ENCODE measurements at places on chromosomes 4 and X.

GRCh38 chr4:110008540-110008939, 95.9 kb downstream of the EGF start:
- no peak for DNase-seq

DNA sequence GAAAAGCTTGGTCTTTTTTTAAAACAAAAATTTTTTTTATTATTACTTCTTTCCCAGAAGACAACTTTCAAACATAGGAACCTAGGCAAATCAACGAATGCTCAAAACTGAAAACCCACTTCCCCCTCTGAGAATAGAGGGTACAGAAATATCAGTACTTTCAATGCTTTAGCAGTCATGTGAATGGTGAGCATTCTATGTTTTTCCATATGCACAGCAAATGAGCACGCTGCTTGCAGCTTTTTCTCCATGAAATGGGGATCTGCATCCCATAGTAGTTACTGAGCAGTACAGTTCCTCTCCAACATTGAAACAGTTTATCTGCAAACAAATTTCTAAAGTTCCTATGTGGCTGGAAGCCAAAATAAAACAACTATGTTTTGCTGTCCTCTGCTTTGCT, 108.4 kb upstream of the BMP2K start:
- DNase-seq = no peak

GRCh38 chr4:5379895-5380294, 328.5 kb downstream of the EVC2 start:
- DNase-seq = no peak

DNA sequence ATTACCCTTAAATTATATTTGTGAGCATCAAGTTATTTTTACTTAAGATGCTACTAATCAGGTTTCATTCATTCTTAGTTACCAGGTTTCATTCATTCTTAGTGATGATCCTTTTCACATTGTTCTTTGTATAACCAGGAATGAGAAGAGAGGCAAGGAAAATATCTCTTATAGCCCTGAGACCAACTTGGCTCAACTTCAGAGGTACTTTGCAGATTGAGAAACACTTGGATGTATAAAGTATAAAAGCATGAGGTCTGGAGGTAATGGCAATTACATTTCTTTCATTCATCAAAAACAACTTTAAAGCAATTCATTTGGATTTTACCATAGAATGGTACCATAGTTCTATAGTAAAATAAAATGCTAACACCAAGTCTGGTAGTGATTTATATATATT, 231.0 kb downstream of the PRDM5 start:
- no peak for DNase-seq

GRCh38 chrX:125622899-125623298, 303.2 kb downstream of the TEX13C start:
- no peak for DNase-seq

GRCh38 chr4:909821-910220, 22.3 kb downstream of the GAK start:
- DNase-seq = no peak

DNA sequence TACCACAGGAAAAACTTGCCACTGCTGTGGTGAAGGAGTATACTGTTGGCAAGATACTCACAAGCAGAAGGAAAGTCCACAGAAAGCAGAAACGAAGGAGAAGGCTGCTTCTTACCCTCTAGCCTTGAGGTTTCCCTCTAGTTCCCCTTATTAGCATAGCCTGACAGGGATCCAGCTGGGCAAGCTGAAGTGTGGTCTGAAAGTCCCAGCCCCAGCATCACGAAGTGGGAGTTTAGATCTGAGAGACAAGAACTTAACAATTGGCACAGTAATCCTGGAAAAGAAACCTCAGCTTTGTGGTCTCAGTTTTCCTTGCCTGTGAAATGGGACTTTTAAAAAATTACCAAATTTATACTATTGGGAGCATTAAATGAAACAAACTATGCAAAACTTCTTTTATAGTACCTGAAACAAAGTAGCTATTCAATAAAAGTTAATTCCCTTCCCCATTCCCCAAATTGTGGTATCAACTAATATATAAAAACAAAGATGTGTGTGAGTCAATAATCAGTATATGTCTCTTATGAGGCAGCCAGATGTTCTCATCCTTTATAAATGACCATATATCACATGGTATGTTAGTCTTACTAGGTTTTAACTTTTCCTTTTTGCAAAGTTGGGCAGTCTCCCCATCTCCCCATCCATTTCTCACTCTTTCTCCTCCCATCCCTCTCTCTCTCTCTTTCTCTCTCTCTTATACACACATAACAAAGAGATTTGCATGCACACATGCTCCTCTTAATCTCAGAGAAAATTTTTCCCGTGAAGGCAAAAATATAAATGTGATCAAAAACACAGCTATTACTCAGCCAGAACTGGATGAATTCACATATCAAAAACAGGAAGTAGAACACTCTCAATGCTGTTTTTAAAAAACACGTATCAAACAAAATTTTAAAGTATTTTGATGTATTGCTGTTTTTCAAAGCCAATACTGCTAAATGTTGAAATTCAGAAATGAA, 57.8 kb downstream of the SCFD2 start:
- DNase-seq = no peak

DNA sequence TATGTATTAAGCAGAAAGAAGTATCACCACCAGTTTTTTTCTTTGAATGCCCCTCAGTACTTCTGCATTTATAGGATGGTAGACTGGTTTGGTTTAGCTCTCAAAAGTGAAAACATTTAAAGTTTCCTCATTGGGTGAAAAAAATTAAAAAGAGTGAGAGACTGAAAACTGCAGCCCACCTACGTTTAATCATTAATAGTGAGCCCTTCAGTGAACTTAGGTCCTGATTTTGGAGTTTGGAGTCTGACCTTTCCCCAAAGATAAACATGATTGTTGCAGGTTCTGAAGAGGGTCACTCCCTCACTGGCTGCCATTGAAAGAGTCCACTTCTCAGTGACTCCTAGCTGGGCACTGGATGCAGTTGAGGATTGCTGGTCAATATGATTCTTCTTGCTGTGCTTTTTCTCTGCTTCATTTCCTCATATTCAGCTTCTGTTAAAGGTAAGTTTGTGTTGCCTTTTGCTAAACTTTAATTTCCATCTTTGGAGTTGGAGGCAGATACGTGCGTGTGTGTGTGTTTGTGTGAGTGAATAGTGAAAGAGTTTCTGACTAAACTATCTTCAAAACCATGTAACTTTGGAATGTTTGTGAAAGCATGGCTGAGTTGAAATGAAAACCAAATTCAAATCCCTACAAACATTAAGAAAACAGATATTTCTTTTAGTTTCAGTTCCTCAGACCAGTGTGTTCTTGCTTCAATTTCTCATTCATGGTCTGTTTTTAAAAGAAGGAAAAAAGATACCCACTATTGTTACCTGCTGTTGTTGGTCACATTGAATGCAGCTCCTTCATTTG, at the start of gene MTTP:
Gene MTTP, plus strand, starts transcription at position 295 of the 795 bp plus-strand sequence. Its CDS starts 86 bp downstream, at position 381.
- no peak for DNase-seq

DNA sequence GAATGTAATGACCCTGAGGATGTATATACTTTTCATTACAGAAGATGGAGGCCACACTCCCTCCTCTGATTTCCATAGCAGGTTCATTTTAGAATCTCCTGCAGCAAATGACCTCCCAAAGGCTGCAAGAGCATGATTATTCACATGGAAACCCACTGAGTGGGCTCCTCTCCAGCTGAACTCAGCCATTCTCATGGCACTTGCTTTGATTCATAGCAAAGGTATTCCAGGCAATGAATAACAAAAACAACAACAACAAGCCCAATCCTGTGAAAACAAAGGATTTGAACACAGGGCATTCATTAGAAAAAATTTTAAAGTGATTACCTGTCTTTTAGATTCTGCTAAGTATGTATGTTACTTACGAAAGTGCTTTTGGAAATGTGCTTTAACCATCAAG, 894.0 kb upstream of the FRG1 start:
- no peak for DNase-seq

DNA sequence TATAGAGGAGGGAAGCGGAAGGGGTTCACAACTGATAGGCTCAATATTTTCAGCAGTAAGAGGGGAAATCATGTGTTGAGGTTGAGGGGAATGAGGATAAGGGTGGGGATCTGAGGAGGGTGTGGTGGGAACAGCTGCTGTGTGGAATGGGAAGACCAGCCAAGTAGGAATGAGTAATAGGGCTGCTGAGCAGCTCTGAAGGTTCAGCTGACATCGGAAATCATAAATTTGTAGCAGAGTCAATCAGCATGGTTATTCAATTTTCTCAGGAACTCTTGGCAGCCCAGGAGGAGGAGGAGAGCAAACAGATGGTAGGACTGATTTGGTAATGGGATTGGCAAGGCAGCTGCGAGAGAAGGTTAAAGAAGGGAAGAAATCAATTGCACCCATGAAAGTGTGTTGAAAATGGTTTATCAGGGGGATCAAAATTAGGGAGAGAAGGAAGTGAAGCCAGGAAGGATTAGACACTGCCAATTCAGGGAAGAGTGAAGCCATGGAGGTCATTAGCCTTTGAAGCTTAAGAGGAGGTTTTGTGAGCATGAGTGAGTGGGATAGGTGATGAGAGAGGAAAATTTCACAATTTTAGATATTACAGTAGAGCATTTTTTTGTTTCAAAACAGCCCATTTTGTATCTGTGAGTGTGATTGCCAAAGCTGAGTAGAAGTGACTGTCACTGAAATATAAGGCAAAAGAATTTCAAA, 82.6 kb downstream of the PCDH7 start:
- no peak for DNase-seq

- no peak for DNase-seq
Measured at GRCh38 chrX:40772290-40772689, 36.9 kb upstream of the MED14 start.

DNA sequence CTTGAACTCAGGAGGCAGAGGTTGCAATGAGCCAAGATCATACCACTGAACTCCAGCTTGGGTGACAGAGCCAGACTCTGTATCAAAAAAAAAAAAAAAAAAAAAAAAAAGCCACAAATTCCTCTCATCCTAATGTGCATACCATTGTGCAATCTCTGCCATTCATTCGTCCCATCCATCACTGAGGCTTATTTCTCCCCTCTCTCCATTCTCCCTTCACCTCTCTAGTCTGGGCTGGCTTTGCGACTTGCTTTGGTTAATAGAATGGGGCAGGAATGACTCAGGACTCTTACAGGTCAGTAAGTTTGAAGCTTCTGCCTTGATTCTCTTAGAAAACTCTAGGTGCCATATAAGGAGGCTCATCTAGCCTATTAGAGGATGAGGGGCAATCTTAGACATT, 60.3 kb upstream of the DDX3X start:
- no peak for DNase-seq

DNA sequence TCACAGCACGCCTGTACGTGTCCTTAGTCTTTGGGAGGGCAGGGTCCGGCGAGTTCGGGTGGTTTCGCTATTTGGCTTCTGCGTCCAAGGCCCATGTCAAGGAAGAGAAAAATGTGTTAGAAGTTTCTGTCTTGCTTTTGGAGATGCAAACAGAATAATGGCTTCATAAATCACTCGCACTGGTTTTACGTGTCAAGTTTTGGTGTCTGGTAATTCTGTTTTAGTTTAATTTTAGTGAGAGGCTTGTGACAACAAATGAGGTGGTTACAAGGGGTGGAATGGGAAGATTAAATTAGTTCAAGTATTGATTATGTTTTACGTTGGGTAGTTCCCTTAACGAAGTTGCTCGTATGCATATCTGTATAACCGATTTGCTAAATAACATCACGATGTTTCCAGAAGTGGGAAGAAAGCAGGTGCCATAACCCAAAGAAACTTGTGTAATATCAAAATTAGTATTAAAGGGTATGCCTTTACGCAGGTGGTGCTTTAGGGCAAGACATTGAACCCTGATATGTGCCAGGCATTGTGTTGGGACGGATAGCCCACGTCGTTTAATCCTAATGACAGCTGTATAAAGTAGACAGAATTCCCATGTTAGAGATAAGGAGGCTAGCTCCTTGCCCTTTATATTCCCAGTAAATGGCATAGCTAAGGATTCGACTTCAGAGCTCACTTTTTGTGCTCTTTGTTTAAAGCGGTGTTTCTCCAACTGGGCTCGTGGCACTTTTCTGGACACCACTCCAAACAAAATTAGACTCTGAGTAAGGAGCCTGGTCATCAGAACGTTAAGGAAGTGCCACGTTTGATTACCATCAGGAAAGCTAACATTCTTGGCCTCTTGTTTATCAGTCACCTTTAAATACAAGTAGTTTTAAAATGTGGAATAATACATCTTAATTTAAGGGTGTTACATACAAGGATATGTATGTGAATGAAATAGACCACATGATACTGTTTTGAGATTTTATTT, 843 bp downstream of the RPL34 start:
- DNase-seq = no peak

DNA sequence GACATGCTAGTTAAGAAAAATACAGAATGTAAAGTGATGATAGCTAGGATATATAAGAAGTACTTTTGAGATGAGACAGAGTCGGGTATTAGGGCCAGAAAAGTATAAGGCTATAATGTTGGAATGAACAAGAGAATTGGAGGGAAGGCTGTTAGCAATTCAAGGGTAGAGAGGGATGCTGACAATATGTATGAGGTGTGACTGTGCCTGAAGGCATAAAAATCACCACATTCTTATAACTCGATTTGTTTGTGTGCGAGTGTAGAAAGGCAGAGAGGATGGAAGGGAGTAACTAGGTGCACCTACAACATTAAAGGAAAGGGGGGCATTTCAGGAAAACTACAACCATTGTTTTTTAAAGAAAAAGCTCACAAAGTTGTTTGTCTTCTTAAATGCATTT, 86.0 kb downstream of the FAT4 start:
- DNase-seq = no peak

DNA sequence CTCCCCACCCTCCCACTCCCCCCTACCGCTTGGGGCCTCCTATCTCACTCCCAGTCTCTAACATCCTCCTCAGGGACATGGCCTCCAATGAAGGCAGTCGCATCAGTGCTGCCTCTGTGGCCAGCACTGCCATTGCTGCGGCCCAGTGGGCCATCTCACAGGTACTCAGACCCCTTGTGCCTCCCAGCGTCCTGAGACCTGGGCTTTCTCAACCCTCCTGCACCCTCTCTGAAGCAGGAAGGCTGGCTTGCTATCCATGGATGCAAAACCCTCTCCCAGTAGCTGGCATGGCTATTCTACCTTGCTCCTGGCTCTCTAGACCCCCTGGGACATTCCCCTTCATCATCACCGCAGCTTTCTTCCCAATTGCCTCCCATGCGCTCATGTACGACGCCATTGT, 13.3 kb upstream of the UBA1 start:
- no peak for DNase-seq

GRCh38 chrX:139642241-139642927, 65.6 kb downstream of the MCF2 start:
- no peak for DNase-seq

- DNase-seq = no peak
Measured at GRCh38 chr4:7561557-7561956, 126.8 kb upstream of the PSAPL1 start.

DNA sequence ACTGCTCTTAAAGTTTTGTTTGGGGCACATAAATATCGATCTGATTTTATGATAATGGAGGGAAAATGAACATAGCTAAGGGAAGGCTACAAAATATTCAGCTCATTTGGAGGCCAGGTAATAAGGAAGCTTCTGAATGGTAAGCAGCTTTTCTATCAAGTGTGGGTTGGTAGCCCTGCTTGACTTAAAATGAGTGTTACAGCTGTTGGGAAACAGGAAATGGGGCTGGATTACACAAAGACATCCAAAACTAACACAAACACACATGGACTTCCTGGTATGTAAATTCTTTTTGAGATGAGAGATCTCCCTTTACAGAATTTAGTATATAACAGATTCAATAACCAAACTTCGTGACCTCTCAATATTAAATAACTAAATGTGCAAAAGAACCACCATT, 58.0 kb downstream of the FGF16 start:
- no peak for DNase-seq

GRCh38 chrX:130552444-130553073, 150.8 kb downstream of the RBMX2 start:
- no peak for DNase-seq
